ENCODE measurements at places on chromosomes 5 and 9.

- no peak for DNase-seq
Observed at GRCh38 chr9:1880038-1880565, 135.0 kb upstream of the SMARCA2 start.

GRCh38 chr9:1978941-1979340 is 36.2 kb upstream of the SMARCA2 start:
- no peak for DNase-seq

DNA sequence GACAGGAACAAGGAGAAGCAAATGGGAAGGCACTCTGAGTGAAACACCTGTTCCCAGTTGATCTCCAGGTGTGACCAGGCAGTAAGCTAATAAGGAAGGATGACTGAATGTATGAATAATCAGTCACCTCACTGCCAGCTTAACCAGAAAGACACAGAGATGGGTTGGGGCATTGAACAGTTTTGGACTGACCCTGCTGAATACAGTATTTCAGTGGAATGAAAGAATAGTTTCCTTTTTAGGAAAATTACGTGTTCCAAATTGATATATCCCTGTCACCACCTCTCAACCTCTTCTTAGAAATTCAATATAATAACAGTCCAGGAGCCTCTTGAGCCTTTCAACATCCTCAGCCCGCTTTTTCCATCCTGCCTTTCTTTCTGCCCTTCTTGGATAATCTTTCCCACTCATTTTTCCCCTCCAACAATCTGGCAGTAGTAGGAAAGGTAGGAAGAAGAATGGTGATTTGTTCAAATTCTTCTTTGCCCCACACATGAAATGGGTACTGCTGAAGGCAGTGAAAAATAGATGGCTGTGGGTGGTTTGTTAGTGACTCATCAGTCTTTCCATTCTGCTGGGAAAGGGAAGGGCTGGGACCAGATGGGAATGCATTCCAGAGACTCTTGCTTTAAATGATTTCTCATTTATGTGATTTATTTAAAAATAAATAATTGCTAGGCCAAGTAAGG is 117.9 kb downstream of the ZSWIM6 start:
- DNase-seq: no peak

- no peak for DNase-seq
Observed at GRCh38 chr5:57190593-57190992, 16.7 kb downstream of the GPBP1 start.

GRCh38 chr9:93713716-93714115 is 137.3 kb downstream of the PHF2 start:
- DNase-seq: no peak

- no peak for DNase-seq
Observed at GRCh38 chr5:68224509-68225187, 9.1 kb downstream of the PIK3R1 start.

DNA sequence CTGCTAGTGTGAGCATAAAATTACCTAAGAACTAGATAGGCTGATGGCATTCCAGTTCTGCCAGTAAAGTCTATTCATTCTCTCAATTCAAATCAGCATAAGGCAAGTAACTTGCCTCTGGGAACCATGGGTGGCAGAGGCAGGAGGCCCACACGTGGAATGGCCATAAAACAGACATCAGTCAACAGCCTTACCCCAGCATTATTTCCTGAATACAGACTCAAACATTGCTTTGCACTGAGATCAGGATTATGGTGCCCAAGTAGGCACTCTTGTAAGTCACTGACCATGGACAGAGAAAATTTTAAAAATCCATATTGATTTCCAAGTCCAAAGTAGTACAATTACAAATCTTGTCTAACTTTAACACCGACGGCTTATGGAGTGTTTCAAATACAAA is 157.7 kb downstream of the NR2F1-AS1 start:
- no peak for DNase-seq

- DNase-seq: no peak
Observed at GRCh38 chr9:90899287-90899686, 97.7 kb downstream of the SYK start.

Measured in stimulated activated CD8-positive, alpha-beta memory T cell treated with anti-CD3 and anti-CD28 coated beads, Interleukin-2, amount 100 ng/mL, for 1 hour (primary cell).